Activated CD8-positive, alpha-beta memory T cell treated with anti-CD3 and anti-CD28 coated beads for 4 hours (primary cell): ENCODE measurements at places on chromosomes 5 and 9.

DNA sequence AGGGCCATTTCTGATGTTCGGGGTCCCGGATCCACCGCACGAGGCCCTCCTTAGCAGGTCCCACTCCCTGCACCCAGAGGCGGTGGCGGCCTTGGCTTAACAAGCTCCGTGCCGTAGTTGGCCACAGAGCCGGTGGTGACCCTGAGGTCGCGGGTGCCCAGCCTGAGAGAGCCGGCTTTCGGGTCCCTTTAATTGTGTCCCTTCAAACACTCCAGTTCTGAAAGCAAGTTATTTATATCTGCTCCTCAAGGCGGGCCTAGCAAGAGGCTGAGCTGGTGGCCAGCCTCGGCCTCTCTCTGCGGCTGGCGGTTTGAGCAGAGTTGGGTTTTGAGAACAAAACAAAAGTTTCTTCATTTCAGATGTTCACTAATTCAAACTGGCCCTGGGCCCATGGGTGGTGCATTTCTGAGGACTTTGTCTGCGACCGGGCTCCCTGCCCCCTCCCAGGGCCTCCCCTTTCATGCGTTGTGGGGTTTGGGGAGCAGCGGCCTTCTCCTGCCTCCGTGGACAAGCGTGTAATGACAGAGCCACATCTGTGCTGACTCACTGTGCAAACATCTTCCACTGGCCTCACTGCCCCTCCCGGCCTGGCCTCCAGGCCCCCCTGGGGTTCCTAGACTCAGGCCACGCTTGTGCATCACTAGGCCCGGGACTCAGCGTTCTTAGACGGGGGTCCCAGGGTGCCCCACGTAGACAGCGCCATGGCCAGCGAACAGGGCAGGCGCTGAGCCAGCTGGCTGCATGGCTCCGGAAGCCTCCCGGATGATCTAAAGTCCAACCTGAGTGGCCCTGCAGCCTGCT is 49.4 kb upstream of the COL5A1 start:
- DNase-seq: no peak

- DNase-seq: no peak
Measured at GRCh38 chr5:39270225-39270848, 51.0 kb upstream of the FYB1 start.

GRCh38 chr5:16654647-16655334 is 38.0 kb upstream of the RETREG1 start:
- no peak for DNase-seq

- DNase-seq: no peak
Measured at GRCh38 chr5:1881098-1881572, 1.6 kb downstream of the IRX4 start.

GRCh38 chr5:65076251-65076869 is 307.6 kb downstream of the CWC27 start:
- DNase-seq: peak; percentile 21

GRCh38 chr9:128059365-128059983 is 7.6 kb downstream of the NAIF1 start:
- DNase-seq: no peak

DNA sequence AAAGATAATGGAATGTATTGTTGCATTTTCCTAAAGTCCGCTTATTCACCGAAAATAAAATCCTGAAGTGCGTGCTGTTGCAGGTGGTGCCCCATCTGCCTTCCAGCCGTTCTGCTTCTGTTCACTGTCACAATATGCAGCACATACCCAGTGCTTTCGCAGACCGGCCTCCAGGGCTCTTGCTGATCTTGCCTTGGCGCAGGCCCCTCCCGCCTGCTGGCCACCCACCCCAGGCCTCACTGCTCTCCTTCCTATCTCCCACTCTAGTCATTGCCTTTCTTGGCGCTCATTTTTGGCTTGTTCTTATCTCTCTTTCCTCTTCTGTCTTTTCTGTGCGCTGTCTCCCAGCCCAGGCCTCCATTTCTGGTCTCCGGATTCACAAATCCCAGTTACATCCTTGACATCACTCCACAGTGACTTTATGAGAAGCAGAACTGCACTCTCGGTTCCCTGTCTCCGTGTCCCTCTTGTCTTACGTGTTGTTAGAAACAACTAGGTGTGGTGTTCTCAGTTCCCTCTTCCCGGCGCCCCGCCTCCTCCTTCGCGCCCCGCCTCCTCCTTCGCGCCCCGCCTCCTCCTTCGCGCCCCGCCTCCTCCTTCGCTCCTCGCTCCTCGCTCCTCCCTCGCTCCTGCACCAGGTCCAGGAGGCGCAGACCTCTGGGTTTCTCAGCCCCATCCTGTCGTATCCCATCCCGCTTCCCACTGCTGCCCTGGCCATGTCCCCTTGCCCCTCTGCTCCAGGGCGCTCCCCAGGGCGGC is 201.7 kb upstream of the OTULINL start:
- no peak for DNase-seq

DNA sequence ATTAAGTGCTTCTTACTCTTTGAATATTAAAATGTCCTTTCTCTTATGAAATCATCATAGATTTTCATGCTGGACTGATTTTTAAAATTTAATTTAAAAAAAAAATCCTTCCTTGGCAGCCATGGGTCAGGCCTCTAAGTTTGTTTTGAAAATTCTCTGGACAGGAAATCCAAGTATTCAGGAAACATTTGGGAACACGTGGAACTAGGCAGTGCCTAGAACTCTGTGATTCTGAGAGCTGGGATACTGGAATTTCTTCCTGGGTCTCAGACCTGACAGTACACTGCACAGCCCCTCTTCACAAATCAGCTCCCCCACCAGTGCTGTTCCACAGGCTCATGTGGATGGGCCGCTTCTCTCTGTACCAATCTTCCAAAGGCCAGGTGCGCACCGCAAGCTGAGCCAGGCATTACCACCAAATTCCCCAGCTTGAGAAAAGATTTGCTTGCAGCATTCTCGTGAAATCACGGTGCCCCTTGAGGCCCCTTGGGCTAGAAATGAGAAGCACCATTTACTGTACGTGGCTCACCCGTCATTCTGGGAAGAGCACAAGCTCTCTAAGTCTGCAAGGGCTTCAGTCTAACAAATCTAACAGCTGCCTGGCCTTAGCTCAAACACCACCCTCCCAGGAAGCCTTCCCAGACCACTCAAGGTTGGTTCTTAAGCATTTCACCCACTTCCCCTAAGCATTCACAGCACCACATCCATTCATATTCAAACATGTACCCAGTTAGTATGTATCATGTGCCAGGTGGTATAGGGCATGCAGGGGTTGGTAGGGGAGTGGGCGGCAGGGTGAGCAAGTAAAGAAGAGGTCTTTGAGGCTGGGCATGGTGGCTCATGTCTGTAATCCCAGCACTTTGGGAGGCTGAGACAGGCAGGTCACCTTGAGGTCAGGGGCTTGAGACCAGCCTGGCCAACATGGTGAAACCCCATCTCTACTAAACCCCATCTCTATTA is 26.5 kb downstream of the B4GALT1 start:
- DNase-seq: no peak

DNA sequence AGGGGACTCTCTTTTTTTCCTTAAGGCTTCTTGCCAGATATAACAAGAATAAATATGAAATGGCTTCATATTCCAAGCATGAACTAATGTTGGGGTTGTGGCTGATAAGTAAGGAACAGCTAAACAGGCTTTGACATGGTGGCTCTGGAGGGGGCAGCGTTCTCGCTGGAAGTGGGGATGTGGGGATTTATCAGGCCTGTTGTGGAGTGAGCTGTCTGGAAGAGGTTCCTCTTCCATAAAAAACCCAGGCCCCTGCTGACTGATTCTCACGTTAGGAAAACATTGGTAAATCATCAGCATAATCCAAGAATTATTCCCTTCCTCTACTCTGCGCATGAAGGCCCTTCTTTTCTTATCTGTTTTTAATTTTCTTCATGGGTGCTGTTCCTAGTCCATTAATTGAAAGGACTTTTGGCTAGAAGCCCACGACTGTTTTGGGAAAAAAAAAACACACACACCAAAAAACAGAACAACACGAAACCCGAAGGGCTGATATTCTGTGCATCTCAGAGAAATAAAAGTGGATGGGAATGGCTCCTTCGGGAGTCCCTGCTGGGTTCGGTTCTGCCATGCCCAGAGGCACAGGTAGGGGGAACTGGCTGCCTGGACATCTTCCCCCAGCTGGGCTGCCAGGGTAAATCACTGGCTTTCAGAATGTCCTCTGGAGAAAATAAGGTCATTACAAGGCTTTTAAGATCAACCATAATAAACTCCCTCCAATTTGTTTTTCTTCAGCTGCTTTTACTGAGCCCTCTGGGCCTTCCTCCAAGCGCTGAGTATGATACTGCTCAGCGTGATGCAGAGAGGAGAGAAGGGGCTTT is 297.0 kb downstream of the SLIT3 start:
- DNase-seq: no peak

GRCh38 chr5:108259306-108259705 is 122.6 kb downstream of the FBXL17 start:
- DNase-seq: no peak

DNA sequence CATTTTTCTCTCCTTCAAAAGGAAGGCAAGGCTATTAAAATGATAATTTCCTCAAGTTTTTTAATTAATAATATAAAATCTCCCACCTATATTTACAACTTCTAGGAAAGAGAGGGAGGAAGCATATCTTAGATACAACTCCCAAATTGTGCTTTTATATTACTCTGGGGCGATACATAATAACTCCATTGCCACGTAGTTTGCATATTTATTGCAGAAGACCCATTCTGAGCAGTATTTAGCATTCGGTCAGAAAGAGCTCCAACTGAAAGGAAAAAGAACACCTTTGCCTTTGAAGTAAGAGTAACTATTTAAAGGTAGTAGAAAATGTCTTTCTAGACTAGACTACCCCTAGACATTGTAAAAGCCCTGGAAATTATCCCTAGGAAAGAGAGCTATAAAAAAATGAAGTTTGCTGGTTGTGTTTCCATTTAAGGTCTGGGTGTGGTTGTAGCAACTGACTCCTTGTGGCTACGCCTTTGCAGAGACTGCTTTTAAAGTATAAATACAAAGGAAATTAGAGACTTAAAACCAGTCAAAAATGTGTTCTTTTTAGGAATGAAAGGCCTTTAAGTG is 566.1 kb downstream of the ZNF608 start:
- no peak for DNase-seq

GRCh38 chr5:59604111-59604510 is 289.4 kb downstream of the PDE4D start:
- no peak for DNase-seq

GRCh38 chr5:9596171-9596780 is 33.9 kb downstream of the TAS2R1 start:
- DNase-seq: no peak

DNA sequence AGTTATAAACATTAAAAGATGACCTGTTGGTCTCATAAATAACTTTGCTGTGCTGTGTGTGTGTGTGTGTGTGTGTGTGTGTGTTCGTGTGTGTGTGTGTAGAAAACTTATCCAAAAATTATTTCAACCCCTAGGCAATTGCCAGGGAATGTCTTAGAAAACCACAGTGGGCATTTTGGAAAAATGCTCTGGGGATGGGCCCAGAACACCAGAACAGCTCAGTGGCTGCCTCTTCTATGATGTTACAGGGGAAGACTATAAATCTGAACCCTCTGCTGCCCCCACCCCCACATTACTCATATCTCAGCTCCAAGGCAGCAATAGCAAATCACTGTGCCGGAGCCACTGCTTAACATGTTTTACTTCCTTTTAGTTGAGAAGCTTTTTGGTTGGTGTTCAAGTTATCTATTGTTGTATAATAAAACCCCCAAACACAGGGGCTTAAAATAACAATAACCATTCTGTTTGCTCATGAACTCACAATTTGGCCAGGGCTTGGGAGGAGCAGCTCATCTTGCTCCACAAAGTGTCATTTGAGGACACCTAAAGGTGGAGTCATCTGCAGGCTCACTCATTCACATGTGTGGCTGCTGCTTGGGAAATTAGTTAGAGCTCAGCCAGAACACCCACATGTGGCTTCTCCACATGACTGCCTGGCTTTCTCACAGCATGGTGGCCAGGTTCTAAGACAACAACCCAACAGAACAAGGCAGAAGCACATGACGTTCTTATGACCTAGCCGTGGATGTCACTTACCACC is 40.4 kb downstream of the ACTBL2 start:
- DNase-seq: no peak

- no peak for DNase-seq
Measured at GRCh38 chr9:131724683-131725082, 15.2 kb downstream of the RAPGEF1 start.

GRCh38 chr5:129724222-129724621 is 23.7 kb upstream of the MINAR2 start:
- DNase-seq: no peak

DNA sequence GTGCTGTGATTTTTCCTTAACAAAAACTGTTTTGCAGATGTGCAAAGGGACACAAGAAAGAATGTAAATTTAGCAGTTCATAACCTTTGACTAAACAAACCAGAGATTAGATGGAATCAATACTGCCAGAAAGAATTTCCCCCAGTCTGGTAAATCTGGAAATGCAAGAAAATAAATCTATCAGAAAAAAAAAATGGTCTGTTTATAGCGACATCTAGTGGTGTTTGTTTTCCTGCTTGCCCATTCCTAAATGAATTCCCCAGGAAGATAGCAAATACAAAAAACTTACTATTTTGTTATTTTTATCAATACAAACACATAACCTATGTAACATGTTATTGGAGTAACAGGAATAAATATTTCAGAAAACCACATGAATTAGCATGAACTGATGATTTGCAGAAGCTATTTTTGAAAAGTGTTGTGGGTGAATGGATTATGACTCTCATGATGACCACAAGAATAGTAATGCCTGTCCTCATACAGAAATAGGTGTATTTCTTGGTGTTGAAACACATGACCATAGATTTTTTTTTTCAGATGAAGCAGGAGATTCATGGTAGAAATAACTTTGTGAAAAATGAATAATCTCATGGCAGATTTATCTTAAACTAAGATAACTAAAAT is 1703.8 kb downstream of the MAT2B start:
- no peak for DNase-seq

DNA sequence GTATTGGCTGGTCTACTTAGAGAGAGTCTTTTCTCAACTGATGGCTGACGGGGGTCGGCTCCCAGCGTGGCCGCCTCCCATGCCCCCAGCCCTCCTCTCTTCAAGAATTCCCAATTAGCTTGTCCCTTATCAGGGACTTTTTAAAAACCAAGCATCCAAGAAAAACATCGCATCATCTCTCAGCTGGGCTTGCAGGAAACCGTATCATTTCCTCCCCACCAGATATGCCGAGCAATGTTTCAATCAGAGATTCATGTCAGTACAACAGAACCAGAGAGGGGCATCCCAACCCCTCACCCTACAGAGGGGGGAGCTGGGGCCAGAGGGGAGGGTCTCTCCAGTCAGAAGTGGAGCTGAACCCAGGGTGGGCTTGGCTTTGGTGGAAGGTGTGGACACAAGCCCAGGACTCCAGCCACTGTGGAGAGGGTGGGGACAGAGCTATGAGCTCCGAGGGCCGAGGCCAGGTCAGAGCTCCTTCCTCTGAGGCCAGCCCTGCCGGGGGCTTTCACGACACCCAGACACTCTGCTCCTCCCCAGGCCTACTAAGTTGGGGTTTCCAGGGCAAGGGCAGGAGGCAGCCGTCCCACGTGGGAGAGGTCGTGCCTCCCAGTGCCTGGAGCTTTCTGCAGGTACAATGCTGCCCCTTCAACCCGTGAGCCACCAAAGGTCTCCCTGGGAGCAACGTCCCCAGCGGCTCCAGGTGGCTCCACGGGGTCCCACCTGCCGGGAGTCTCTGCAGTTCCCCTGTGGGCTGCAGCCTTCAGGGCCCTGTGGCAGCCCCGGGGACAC is 39.0 kb upstream of the TMEM250 start:
- no peak for DNase-seq
